ENCODE measurements at places on chromosomes 2 and 18.

- DNase-seq = no peak
Observed at GRCh38 chr2:24409171-24409570, 48.8 kb upstream of the ITSN2 start.

DNA sequence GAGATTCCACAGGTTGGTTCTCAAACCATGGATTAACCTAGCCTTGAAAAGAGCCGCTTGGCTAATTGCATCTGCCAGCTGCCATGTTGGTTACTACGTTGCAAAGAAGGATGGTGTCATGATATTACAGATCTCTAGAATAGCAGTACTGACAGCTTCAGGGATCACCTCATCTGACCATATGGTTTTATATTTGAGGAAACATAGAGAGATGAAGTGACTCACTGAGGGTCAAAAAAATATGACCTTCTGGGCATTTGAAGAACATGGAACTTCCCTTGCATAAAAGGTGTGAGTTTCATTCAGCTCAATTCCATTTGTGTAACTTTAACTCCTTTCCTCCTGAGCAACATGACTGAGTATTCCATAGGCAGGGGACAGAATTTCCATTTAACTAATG lies 242.3 kb downstream of the SETBP1 start:
- DNase-seq = peak; percentile 46

DNA sequence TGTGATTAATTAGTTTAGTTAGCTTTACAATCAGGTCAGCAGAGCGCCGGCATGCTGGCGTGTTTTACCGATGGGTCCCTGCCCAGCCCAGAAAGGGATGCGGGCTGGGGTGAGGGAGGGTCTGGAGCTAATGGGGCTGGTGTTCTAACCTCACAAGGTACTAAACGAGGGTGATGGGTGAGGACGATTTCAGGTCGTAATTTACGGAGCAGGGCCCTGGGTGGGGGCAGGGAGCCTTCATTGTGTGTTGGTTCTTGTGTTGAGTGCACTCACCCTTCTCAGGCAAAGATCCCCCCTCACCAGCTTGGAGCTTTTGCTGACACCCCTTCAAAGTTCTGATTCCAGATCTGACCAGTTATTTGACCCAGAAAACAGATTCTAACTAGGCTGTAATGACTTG lies 39.5 kb downstream of the PTGR3 start:
- DNase-seq = no peak

DNA sequence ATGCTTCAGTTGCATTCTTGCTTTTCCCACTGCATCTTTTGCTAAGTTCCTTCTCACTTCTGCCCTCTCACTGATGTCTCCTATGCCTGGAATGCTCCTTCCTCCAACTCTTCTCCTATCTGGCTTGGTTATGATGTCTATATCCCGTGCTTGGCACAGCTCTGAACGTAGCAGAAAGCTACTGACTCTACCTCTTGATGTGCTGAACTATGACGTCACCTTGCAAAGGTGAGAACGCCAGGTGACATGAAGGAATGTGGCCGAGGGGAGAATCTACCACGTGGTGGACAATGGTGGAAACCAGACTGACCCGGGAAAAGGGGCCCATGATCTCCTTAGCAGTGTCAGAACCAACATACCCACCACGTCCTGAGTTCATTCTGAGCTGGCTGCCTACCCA lies 209.7 kb downstream of the SH3BP4 start:
- no peak for DNase-seq

- no peak for DNase-seq
Observed at GRCh38 chr18:9824474-9824832, 61.3 kb upstream of the TXNDC2 start.

DNA sequence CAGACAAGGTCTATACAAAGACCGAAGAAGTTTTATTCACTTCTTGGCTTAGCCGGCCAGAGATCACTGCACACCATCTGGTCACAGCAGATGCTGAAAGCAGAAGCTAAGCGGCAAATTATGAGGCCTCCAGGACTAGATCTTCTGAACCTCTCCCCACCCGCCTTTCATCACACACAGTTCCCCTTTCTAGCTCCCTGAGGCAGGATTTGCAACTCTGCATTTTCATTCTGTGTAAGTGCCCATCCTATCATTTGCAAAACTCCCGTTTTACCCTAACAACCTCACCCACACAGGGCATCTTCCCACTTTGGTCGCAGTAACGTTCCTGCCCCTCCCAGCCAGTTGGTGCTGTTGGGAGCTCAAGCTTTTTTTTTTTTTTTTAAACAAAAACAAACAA lies 3.1 kb upstream of the MOB1A start:
- peak; percentile 39 for DNase-seq

DNA sequence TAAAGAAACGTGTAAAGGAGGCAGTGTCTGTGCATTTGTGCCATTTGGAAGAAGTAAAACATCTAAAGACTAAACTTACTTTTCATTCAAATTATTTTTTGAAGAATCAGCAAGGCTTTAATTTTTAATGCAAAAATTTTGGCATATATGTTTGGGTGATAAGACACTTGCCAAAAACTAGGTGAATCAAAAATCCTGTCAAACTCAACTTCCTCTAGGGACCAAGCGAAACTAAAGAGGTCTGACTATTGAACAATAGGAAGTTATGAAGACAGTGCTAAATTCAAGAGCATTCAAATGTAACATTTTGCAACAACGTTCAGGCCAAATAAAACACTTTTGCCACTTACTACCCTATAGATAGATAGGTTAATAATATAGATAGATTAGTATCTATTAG lies 306.1 kb downstream of the NOL4 start:
- peak; percentile 35 for DNase-seq

DNA sequence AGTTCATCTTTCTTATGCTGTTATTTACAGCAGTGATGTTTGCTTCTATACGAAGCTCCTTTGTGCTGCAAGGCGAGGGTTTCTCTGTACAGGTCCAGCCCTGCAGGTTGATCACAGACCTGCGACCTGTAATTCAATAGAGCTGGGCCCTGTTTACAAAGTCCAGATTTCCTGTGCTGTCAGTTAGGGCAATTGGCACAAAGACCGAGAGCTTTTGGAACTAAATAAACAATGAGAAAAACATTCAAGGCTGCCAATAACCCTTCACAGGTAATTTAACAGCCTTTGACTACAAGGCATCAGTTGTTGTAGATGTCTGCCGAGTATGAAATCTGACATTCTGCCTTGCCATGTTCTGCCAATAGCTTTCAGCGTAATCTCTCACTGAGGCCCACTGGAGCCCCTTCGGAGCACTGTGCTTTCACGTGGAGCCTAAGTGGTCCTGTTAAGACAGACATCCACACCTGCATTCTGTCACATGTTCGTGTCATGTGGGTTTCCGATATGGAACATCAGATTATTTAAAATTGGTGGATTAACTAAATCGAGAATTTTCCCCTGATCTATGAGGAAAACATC lies 232.5 kb downstream of the PTGR3 start:
- peak; percentile 97 for DNase-seq

DNA sequence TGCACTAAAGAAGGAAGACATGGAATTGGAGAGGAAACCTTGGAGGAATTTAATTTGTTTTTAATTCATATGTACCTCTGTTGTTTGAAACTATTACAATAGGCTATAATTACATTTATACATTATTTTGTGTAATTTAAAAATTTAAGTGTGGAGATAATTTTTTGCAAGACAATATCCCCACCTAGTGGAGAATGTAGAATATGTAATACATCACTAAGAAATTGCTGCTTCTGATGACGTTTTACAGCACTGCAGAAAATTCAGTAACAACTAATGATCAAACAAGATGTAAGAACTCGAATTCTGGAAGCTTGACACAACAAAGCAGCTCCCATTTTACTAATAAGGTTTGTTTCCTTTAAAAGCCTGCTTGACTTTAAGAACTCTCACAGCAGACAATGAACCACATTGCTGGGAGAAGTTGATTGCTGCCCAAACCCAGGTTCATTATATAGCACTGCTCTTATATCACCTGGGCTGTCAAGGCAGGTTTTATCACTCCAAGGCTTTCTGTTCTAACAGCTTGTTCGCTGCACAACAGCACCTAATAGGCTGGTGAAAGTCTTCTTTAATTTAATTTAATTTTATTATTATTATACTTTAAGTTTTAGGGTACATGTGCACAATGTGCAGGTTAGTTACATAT lies 53.4 kb downstream of the THADA start:
- DNase-seq = peak; percentile 36
